PC-9 (cell line): ENCODE measurements at places on chromosomes 16 and 17. TPM values are rescaled to one million over a fixed set of nuclear protein-coding genes. Genes with fewer than 3 reads are reported as not detected.

- H3K27ac ChIP-seq: no peak overlapping the region
- peaks cover 34% of the 10 kb centered on the region; the same call in 1 of the 2 replicates for H3K36me3 ChIP-seq
- H3K4me3 ChIP-seq: no peak overlapping the region
- no peaks in the 10 kb centered on the region for H3K4me1 ChIP-seq
- no peaks in the 10 kb centered on the region for H3K27me3 ChIP-seq
- no peak for DNase-seq
Observed at GRCh38 chr16:53456625-53457024, 22.4 kb downstream of the RBL2 start.

GRCh38 chr17:2084766-2085647 is 30.1 kb downstream of the HIC1 start:
- H3K36me3 ChIP-seq: no peaks in the 10 kb centered on the region
- H3K27ac ChIP-seq: peak overlapping the region; percentile 99
- peaks cover 42% of the 10 kb centered on the region for H3K4me1 ChIP-seq
- peak overlapping the region; percentile 10; the same call in 1 of the 2 replicates for H3K4me3 ChIP-seq
- H3K27me3 ChIP-seq: no peaks in the 10 kb centered on the region

DNA sequence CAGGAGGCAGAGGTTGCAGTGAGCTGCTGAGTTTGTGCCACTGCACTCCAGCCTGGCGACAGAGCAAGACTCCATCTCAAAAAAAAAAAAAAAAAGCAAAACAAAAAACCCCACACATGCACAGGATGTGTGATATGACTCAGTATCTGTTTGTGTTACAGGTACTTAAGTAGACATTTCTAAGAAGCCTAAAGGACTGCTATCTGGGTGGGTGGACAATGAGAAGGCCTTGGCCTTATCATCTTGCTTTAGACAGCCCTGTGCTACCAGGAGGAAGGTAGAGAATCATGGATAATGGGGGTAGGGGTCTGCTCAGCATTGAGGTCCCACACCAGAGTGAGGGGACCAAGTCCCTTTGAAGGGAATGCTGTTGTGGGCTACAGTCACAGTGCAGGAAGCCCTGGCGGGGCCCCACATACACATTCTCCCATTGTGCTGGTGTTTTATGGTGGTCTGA is 26.7 kb downstream of the PLD6 start:
- H3K4me1 ChIP-seq: no peaks in the 10 kb centered on the region
- no peak overlapping the region for H3K27ac ChIP-seq
- no peak for DNase-seq

DNA sequence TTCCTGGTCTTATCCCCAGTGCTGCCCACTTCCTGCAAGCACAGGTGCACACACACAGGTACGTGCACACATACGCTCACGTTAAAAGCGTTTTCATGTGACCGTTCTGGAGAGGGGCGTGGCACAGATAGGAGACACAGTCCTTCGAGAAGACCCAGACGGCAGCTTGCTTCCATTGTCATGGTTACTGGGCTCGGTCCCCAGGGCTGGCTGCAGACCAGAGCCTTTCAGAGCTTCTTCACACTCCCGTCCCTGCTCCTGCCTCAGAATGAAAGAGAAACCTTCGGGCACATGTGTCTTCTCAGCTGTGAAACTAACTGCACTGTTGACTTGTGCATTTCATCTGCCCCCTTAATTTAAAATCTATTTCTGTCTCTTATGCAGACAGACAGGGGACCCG is 154.2 kb downstream of the PITPNC1 start:
- no peak overlapping the region for H3K4me3 ChIP-seq
- no peak overlapping the region for H3K27ac ChIP-seq
- H3K4me1 ChIP-seq: peaks cover 9% of the 10 kb centered on the region; the same call in 1 of the 2 replicates
- H3K27me3 ChIP-seq: no peaks in the 10 kb centered on the region
- DNase-seq: no peak
- H3K36me3 ChIP-seq: no peaks in the 10 kb centered on the region

GRCh38 chr17:6551869-6552531 is 4.4 kb downstream of the PITPNM3 start:
- peak overlapping the region; percentile 90 for H3K27ac ChIP-seq
- H3K4me3 ChIP-seq: peak overlapping the region; percentile 50
- H3K27me3 ChIP-seq: no peaks in the 10 kb centered on the region

GRCh38 chr17:35726127-35726952 is 5.1 kb upstream of the RASL10B start:
- DNase-seq: peak; percentile 74
- H3K36me3 ChIP-seq: no peaks in the 10 kb centered on the region; the same call in 1 of the 2 replicates
- H3K27me3 ChIP-seq: no peaks in the 10 kb centered on the region
- no peak overlapping the region for H3K4me3 ChIP-seq
- H3K27ac ChIP-seq: no peak overlapping the region

The C16orf54 gene
- total RNA-seq: not detected in 2 replicates

The LIG3 gene
- 25.0 and 25.5 TPM in 2 replicates for total RNA-seq

GRCh38 chr16:53518550-53519416 is 15.8 kb upstream of the AKTIP start:
- H3K27me3 ChIP-seq: no peaks in the 10 kb centered on the region
- DNase-seq: no peak
- no peaks in the 10 kb centered on the region for H3K36me3 ChIP-seq
- no peaks in the 10 kb centered on the region for H3K4me1 ChIP-seq
- H3K27ac ChIP-seq: no peak overlapping the region

DNA sequence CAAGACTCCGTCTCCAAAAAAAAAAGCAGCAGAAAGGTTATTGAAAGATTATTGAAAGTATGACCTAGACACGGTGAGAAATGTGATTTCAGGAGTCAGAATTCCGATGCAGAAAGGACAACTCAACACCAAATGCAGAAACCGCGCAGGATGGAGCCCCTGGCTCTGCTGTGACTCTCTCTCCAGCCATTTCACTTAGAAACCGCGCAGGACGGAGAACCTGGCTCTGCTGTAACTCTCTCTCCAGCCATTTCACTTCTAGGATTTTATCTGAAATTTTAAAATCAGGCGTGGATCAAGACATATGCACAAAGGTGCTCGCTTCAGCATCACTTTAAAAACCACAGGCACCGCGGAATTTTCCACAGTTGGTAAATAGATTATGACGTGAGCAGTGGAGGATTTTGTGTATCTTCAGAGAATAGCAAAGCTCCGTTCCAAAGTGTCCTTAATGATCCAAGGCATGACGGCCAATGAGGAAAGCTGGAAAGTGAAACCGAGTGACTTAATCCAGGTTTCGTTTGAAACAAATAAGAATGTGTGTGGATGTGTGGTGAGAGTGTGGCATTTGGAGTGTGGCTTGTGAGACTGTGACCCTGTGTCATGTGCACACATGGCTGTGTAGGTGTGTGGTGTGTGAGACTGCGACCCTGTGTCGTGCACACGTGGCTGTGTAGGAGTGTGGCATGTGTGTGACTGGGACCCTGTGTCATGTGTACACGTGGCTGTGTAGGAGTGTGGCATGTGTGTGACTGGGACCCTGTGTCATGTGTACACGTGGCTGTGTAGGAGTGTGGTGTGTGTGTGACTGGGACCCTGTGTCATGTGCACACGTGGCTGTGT is 9.5 kb downstream of the UTS2R start:
- peaks cover 3% of the 10 kb centered on the region; the same call in 1 of the 2 replicates for H3K27me3 ChIP-seq
- no peaks in the 10 kb centered on the region for H3K36me3 ChIP-seq

- no peaks in the 10 kb centered on the region for H3K36me3 ChIP-seq
- DNase-seq: peak; percentile 40
- no peak overlapping the region for H3K4me3 ChIP-seq
- H3K27ac ChIP-seq: no peak overlapping the region
Observed at GRCh38 chr16:813204-813915, 12.8 kb upstream of the GNG13 start.

The PRSS22 gene
- 98.2 and 99.7 TPM in 2 replicates for total RNA-seq

DNA sequence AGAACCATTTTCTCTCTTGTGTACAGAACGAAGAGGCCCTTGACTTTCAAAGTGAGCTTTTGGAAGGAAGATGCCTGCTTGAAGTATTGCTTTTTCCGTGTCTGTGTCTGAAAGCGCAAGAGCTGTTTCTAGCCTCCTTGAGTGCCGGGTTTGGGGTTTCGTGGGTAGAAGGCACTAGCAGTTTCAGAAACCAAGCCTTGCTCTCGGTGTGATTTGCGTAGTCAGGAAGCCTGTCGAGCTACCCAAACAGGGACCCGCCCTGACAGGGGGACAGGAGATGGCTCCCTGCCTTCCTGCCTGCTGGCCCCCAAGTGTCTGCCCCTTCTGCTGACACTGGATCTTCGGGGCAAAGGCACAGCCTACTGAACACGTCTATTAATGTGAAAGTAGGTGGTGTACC is 322.0 kb downstream of the MAF start:
- no peak overlapping the region for H3K4me3 ChIP-seq
- peaks cover 88% of the 10 kb centered on the region for H3K27me3 ChIP-seq
- no peaks in the 10 kb centered on the region for H3K36me3 ChIP-seq
- H3K4me1 ChIP-seq: no peaks in the 10 kb centered on the region
- no peak for DNase-seq
- H3K27ac ChIP-seq: no peak overlapping the region

The LASP1 gene
- 220 and 309 TPM in 2 replicates for total RNA-seq
